ENCODE measurements at places on chromosomes 3 and 15.

GRCh38 chr15:88752951-88753350, 50.3 kb upstream of the ACAN start:
- no peak for DNase-seq

- DNase-seq, result no peak
Observed at GRCh38 chr3:108485146-108485545, 25.2 kb downstream of the MYH15 start.

- DNase-seq, result no peak
Observed at GRCh38 chr3:68017069-68017468, 362.7 kb upstream of the SUCLG2 start.

DNA sequence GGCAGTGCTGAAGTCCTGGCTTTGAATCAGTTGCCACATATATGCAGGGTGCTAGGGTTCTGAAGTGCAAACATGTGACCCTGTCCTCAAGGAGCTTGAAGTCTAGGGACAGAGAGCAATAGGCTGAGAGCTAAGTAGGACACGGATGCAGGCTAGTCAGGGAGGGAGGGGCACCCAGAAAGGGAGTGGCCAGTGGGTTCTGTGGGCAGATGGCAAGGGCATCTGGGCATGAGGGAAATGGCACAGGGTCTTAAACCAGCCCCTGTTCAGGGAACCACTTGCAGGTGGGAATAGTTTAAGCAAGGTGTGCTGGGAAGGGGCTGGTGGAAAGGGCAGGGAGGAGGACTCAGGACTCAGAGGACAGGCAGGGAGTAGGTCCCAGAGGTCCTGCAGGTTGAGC, 46.4 kb upstream of the EPHB1 start:
- DNase-seq, result no peak

DNA sequence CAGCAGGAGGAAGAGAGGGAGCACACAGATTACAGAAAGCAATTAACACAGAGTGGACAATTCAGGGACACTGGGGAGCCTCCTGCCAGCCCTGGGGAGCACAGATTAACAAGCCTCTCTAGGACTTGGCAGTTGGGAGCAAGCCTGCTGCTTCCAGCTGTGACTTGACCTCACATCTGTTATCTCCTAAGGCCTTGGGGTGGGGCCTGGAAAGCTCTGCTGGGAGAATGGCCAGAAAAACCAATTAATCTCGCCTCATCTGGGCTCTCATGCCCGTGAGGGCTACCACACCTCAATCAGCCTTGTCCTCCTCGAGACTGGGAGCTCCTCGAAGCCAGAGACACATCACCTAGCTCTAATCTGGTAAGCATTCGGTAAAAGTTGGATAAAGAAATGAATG, 39.1 kb downstream of the SEMA5B start:
- no peak for DNase-seq

- no peak for DNase-seq
Observed at GRCh38 chr3:90010341-90010740, 902.9 kb downstream of the EPHA3 start.

DNA sequence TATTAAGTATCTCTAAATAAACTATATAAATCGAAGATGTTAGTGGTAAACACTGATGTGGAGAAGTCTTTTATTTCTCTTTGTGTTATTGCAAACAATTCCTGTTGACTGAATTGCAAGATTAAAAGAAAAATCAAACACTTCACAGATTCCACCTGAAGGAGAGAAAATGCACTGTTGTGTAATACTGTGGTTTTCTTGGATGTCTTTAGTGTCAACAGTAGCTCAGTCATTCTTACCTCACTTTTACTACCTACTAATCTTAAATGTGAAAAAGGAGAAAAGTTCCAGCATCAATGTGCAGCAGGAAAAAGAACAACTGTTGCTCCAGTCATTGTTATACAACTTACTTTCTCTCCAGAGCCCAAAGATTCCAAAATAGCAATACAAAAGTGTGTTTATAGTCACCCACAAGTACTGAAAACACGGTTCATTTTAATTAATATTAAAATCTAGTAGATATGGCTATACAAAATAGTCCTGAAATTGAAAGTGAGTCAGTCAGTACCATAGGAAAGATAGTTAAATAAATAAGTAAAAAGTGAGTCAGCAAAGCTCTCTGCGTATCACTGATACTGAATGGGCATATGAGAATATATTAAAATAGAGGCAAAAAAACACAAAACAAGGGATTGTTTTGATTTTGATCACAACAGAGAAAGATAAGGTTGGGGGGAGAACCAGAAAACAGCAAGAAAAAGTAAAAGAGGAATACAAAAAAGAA, 90.5 kb upstream of the CSPG5 start:
- DNase-seq, result no peak

DNA sequence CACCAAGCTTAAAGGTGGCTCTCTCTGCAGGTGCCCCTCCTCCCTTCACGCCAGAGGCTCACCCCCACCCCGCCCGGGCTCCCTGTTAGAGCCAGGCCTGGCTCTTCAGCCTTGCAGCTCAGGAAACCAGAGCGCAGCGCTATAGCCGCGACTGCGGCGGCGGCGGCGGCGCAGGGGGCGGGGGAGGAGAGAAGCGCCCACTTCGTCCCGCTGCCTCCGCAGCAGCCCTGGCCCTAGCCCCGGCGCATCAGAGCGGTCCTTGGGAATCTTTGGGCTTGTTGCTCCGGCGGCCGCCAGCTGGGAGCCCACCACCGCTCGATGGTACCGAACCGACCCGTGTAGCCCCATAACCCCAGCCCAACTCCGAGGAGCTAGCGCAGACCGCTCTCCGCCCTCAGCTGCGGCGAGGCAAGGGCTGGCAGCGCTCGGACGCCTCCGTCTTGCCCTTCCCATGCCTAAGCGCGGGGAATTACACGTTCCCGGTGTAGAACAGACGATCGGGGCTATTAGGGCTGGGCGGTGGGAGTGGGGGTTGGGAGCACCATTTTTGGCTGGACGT, 1.2 kb downstream of the RASGRF1 start:
- DNase-seq, result no peak

DNA sequence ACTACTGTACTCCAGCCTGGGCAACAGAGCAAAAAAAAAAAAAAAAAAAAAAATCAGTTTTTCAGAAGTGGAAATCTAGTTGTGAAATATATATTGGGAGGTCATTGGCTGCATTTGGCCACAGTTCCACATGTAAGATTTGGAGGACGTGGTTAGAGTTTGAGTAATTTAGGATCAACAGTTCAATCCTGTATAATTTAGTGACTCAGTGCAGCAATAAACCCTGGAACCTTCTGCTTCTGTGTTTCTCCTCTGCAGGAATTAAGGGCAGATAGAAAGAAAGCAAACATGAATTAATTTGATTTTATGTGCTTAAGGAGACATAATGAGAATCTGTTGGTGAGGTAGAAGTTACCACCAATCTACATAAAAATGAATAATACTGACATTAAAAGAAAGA, 347.0 kb downstream of the PTPRG start:
- no peak for DNase-seq

GRCh38 chr3:141379250-141379966, 11.1 kb downstream of the ZBTB38 start:
- no peak for DNase-seq

GRCh38 chr15:59696332-59696731, 7.2 kb upstream of the BNIP2 start:
- DNase-seq, result no peak

DNA sequence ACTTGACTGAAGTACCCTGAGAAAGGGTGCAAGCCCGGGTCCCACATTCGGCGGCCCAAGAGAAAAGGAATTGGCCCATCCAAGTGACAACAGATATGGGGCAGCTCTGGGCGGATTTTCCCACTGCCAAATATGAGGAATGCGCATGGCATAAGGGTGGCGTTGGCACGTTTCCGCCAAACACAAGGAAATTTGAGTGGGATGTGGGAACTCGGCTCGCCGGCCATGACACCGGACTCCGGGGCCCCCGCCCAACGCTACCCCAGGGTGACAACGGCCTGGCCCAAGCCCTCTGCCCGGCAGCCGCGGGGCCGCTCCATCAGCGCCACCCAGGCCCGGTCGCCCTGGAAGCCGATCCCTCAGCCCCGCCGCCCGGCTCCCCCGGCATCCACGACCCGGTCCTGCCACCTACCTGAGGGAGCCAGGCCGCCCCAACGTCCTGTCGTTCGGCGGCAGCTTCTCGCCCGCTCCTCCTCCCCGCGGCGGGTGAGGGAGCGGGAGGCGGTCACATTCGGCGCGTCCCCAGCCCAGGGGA, 449 bp downstream of the RAF1 start:
- no peak for DNase-seq

DNA sequence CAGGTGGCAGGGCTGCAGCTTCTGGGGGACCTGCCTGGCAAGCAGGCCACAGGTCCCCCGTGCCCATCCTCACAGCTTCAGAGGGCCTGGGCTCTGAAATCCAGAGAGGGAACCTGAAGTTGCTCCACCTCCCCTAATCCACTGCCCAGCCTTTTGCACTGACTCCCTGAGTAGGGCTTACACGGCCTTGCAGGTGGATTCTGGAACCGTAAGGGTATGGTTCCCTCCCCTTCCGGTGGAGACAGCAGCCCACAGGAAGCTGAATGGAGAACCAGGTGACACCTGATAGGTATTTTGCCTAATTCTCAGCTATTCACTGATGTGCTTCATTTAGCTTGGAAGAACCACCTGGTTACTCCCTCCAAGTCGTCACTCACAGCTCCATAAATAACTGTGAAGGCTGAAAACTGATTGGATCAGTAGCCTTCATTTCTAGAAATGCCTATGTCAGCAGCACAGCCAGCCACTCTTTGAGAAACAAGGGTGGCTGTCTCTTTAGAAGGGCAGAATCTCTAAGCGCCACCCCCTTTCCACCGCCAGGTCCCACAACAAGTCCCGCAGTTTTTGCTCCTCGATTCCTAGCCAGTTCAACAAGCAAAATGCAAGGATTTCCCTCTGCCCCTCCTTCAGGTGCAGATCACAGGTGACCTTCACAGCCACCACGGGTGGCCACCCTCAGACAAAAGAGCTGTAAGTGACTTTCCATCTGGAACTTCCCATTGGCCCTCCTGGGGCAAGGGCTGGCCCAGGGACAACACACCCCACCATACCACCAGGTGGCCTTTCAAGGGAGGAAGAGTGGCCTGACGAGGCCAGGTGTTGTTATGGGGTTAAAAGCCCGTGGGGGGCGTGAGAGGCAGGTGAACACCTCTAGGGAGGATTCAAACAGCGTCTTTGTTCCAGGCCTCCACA, 112.9 kb downstream of the SEC22A start:
- DNase-seq, result no peak

- DNase-seq, result no peak
Observed at GRCh38 chr3:120496278-120497002, 45.6 kb upstream of the FSTL1 start.

- no peak for DNase-seq
Observed at GRCh38 chr3:61030469-61031035, 220.7 kb downstream of the FHIT start.

- DNase-seq, result no peak
Observed at GRCh38 chr3:58635371-58636285, 30.9 kb downstream of the FAM3D start.

- DNase-seq, result no peak
Observed at GRCh38 chr3:42340466-42340865, 69.9 kb downstream of the LYZL4 start.

- no peak for DNase-seq
Observed at GRCh38 chr3:138125548-138126221, 6.5 kb downstream of the A4GNT start.

GRCh38 chr3:131712662-131713061, 209.9 kb upstream of the MRPL3 start:
- no peak for DNase-seq

GRCh38 chr3:145124900-145125678, 1035.9 kb downstream of the PLOD2 start:
- DNase-seq, result no peak

- peak; percentile 66 for DNase-seq
Observed at GRCh38 chr15:40906991-40907802, 12.9 kb downstream of the VPS18 start.

GRCh38 chr3:181210275-181210674, 220.7 kb upstream of the DNAJC19 start:
- peak; percentile 9 for DNase-seq

GRCh38 chr15:65930134-65930533, 60.8 kb downstream of the RAB11A start:
- no peak for DNase-seq

- no peak for DNase-seq
Observed at GRCh38 chr3:184379358-184380184, at the start of gene CHRD. CHRD (plus strand) TSS chr3:184380054; CDS start chr3:184380319, 265 bp downstream.

DNA sequence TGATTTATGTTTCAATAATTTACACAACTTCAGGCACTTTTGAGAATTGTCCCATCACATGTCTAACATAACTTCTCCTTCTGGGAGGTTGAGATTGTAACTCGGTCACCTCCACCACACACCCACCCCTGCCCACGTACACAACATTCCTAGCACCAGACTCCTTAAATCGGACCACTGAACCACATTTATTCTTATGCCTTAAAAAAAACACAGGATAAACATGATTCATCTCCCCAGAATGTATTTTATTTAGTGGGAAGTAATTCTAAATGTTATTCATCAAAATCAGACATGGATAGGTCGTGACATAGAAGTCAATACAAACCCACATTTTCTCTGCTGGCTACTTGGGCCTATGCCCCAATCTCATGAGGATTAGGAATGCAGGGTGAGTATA, 3.0 kb downstream of the SNTN start:
- no peak for DNase-seq

DNA sequence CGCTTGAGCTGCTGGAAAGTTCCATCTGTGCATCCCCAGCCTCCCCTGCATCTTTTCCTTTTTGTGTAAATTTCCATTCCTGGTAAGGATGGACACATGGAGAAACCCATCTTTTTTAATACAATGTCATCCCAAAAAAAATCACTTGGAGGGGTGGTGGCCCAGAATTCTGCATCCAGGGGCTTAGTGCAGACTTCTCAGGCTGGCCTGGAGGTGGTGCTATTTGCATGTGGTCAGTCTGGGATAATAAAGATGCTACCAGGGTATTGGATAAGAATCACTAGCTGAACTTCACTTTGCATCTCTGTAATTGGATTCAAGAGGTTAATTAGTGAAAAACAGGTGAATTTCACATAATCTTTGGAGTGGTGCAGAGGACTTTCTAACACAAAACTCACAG, 1.8 kb upstream of the ZSCAN2 start:
- DNase-seq, result peak; percentile 44

DNA sequence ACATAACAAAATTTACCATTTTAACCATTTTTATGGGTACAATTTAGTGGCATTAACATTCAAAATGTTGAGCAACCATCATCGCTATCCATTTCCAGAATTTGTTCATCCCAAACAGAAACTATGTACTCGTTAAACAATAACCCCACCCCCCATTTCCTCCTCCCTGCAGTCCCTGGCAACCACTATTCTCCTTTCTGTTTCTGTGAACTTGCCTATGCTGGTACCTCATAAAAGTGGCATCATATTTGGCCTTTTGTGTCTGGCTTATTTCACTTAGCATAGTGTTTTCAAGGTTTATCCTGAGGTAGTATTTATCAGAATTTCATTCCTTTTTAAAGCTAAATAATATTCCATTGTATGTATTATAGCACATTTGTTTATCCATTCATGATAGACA, 32.4 kb downstream of the C3orf80 start:
- DNase-seq, result no peak

- no peak for DNase-seq
Observed at GRCh38 chr3:49498239-49498638, 28.2 kb downstream of the DAG1 start.

Measured in Jurkat, Clone E6-1 (cell line).